A549 treated with Mapracorat at 1 μM for 4 hours (cell line): ENCODE measurements at places on chromosomes 4 and X. TPM values are rescaled to one million over a fixed set of nuclear protein-coding genes. Genes with fewer than 3 reads are reported as not detected.

SRPX gene
- 7.3 to 10.5 TPM (median 8.7 TPM) in 5 replicates for total RNA-seq

MECP2 gene
- 15.1 to 22.0 TPM (median 18.8 TPM) in 5 replicates for total RNA-seq

NAP1L3 gene
- total RNA-seq: 0.26 to 0.64 TPM (median 0.31 TPM) in 5 replicates

REELD1 gene
- total RNA-seq: not detected in 5 replicates

NPNT gene
- total RNA-seq: 0.34 to 0.57 TPM (median 0.35 TPM) in 5 replicates

SMIM10L2A gene
- 0.08 to 0.23 TPM (median 0.16 TPM) in 5 replicates for total RNA-seq

MGARP gene
- 0.30 to 0.81 TPM (median 0.71 TPM) in 5 replicates for total RNA-seq
